Stimulated activated CD4-positive, alpha-beta T cell treated with anti-CD3 and anti-CD28 coated beads, Interleukin-15, amount 100 ng/mL, for 24 hours (primary cell): ENCODE measurements at places on chromosomes 3 and 15.

GRCh38 chr3:146110161-146110560, 50.8 kb downstream of the PLOD2 start:
- DNase-seq, result no peak

- DNase-seq, result no peak
Measured at GRCh38 chr3:149476225-149476624, 1.7 kb downstream of the TM4SF4 start.

GRCh38 chr15:77500989-77501388, 80.3 kb downstream of the HMG20A start:
- no peak for DNase-seq

DNA sequence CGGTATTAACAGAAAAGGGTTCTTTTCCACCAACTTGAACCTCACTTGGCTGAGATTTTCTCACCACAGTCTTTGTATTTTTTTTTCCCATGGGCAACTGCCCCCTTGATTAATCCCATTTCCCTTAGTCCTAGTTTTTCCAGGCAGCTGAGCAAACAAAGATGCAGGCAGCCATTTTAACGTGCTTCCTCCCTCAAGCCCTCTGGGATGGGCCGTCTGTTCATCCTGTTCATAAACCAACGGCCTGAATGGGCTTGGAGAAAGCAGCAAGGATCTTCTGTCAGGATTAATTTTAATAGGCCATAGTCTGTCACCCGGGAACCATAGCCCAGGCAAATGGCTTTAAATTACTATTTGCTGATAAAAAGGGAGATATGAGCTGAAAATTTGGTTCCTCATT, 10.4 kb upstream of the POLR2M start:
- DNase-seq, result no peak

- no peak for DNase-seq
Measured at GRCh38 chr15:63663906-63664305, 66.7 kb downstream of the FBXL22 start.

- DNase-seq, result no peak
Measured at GRCh38 chr3:50396502-50396901, 37.2 kb upstream of the TMEM115 start.

DNA sequence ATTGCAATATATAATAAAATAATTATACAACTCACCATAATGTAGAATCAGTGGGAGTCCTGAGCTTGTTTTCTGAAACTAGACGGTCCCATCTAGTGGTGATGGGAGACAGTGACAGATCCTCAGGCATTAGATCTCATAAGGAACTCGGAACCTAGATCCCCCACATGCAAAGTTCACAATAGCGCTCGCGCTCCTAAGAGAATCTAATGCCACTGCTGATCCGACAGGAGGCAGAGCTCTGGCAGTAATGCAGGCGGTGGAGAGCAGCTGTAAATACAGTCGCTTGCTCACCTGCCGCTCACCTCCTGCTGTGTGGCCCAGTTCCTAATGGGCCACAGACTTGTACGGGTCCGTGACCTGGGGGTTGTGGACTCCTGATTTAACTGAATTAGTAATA, 87.8 kb downstream of the P3H2 start:
- no peak for DNase-seq

DNA sequence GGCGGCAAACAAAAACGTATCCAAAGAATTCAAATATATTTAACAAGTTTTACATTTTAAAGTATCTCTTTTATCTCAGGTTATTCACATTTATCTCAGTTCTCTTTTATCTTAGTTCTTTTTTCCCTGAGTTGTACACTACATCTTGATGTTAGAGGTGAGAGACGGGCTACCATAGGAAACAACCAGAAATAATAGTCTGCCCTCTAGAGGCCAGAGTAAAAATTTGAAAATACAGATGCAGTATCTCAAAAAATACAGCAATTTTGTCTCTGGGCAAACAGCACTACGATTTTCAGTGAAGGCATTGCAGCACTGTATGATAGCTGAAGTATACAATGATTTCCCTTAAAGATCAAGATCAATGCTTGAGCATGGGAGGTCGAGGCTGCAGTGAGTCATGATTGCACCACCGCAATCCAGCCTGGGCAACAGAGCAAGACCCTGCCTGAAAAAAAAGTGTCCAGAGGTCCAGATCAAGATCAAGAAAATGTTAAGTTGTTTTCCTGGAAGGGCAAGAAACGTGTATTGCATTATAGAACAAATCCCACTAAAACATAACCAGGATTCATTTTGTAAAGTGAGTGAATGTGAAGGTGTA, 82.6 kb upstream of the ATP11B start:
- DNase-seq, result no peak

GRCh38 chr3:60528651-60529050, 722.6 kb downstream of the FHIT start:
- DNase-seq, result no peak

DNA sequence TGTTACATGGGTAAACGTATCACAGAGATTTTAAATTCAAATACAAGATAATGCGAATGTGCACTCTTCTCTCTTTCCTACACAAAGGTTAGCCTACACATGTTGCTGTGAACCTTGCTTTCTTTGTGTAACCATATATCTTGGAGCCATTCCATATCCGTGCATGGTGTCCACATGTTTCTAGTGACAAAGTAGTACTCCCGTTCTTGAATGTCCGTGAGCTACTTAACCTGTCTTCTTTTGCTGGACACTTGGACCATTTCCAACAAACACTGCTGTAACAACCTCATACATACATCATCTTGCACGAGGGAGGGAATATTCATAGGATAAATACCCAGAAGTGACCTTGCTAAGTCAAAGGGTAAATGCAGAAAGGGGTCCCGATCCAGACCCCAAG, 75.0 kb downstream of the STRIT1 start:
- no peak for DNase-seq

- no peak for DNase-seq
Measured at GRCh38 chr15:60681353-60681752, 202.4 kb upstream of the ICE2 start.

GRCh38 chr3:172465281-172465680, 17.0 kb upstream of the GHSR start:
- DNase-seq, result no peak

DNA sequence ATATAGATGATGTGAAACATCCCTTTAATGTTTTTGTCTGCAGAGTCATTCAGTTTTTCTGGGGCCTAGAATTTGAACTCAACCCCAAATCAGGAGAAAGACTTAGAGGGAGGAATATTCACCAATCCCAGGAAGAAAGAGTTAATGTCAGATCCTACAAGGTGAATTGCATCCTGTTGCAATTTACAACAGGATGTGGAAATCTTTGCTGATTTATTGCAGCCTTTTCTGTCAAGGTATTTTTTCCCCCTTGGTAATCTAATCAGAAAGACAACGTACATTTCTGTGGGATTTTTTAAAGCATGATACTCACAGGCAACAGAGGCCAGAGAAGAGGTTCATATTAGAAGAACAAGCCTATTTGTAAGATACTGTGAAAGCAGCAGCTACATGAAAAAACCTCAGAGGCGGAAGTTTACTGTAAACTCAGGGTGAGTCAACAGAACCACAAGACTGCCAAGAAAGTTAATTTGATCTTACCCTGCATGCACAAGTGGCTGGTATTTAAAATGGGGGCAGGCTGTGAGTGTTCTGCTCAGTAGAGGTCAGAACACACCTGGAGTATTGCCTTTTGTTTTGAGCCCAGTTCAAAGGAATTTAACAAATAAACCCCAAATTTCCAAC, 531.9 kb downstream of the AGBL1 start:
- DNase-seq, result no peak

- DNase-seq, result no peak
Measured at GRCh38 chr3:70882104-70882503, 569.7 kb upstream of the MDFIC2 start.

DNA sequence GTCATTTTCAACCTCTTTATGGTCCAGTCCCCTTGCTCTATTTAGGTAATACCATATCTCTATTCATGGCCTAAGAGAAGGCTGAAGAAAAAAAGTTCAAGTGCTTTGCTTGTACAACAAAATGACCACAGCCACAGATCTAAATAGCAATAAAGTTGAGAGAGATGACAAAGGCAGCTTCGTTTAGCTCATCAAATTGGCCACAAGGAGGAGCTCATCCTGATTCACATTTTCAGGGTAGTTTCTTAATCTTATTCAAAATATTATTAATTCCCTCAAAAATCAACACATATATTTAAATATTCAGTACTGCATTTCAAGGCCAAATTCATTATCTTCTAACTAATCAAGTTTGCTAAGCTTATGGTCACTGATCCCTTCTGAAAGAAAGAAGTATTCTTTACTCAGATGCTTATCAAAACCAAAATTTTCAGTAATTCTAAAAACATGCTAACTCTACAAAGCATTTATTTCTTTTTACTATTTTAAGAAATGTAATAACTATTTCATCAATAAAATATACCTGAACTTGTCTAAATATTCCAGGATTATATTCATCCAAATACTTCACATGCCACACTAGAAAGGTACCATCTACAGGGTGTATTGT, 85.5 kb downstream of the DMXL2 start:
- no peak for DNase-seq

DNA sequence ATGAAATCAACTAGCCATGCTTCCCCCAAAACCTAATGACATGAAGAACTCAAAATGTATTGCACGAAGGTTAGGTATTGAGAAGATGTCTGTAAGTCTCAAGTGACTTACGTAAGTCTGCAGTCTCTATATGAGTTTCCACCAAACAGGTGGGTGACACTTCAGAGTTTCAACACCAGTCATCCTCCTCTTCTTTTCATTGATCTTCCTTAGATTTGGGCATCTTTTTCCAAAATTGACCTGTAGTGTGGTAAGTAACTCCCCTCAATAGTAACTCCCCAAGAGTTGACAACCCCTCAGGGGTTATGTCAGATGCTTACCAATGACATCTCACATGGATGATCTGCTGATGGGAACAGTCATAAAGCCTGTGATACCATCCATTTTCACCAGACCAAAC, 46.1 kb downstream of the GPR176 start:
- no peak for DNase-seq

DNA sequence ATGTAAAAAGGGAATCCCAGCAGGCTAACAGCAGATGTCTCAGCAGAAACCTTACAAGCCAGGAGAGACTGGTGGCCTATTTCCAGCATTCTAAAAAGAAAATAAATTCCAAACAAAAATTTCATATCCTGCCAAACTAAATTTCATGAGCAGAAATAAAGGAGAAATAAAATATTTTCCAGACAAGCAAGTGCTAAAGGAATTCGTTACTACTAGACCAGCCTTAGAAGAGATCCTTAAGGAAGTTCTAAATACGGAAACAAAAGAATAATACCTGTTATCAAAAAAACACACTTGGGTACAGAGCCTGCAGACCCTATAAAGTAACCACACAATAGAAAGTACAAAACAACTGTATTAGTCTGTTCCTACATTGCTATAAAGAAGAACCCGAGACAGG, 41.4 kb downstream of the HDGFL3 start:
- DNase-seq, result no peak

DNA sequence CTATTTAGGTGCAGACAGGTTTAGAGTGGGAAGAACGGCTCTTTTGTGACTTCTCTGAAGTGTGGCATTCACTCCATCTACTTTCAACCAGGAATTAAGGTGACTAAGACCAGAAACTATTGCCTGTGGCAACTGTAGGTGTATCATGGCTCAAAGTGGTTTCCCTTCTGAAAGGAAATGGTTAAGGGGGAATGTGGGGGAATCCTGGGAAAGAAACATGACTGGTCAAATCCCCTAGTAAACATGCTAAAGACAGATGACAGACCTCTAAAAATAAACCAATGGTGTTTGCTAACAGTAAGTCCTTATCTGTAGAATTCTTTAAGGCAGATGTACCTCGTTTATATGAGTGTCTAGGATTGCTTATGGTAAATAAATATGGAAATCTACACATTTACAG, 56.9 kb downstream of the MEGF11 start:
- no peak for DNase-seq

DNA sequence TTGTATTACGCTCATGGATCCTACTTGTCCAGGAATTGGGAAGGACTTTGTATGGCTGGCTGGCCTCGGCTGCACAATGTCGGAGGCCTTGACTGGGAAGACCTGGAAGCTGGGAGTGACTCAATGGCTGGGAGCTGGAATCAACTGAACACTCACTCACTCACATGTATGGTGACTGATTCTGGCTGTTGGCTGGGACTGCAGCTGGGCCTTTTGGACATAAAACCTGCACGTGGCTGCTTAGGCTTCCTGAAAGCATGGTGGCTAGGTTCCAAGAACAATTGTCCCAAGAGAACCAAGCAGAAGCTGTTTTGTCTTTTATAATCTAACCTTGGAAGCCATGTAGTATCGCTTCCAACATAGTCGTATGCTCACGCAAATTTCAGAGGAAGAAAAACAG, 38.0 kb upstream of the CMTM8 start:
- DNase-seq, result no peak

DNA sequence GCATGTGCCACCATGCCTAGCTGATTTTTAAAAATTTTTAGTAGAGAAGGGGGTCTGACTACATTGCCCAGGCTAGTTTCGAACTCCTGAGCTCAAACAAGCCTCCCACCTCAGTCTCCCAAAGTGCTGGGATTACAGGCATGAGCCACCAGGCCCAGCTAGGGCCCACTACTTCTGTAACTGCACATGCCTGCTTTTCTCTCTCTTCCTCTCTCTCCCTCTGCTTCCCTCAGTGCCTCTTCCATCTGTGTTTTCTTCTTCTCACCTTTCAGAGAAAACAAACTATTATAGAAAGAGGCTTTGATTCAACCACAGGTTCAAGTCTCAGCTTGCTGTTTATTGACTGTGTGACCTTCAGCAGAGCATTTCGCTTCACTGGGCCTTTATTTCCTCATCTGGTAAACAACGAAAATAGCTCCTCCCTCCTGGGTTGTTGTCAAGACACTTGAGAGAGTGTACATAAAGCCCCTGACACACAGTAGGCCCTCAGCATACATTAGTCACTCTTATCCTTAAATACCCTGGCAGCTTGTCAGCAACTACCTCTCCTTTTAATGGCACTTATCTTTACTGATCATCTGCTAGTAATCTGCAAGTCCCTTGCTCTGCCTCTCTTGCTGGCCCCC, 10.2 kb downstream of the TADA3 start:
- no peak for DNase-seq

DNA sequence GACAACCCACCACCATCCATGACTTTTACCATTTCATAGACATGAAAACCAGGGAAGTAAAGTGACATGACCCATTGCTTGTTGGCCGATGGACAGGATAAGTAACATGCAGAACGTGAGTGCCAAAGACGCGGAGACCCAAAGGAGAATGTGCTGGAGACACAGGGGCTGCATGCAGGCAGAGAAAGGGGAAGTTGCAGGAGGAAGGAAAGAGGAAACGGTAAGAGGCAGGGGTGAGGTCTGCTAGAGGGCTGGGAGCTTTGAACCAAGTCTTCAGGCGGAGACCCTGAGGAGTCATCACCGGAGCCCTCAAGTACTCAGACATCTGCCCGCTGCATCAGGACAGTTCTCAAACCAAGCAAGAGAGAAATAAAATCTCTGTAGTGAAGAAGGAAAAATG, 34.9 kb downstream of the MAGEF1 start:
- no peak for DNase-seq

- no peak for DNase-seq
Measured at GRCh38 chr3:190926619-190927018, 64.1 kb upstream of the GMNC start.

DNA sequence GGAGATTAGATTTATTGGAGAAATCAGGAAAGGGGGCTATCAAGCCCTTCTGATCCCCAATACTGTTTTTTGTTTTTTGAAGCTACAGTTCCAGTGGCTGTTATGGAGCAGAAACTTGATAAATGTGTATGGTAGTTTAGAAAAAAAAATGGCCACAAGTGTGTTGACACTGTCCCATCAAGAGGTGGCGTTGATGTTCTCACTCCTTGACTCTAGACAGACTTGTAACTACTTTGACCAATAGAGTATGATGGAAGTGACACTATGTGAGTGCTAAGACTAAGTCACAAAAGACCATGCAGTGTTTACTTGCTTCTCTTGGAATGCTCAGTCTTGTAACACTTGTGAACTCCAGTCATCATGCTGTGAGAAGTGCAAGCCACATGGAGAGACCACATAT, 356.7 kb downstream of the PDCD6IP start:
- DNase-seq, result no peak
